ENCODE measurements at places on chromosomes 16 and 17.

GRCh38 chr16:74321356-74321755 lies 24.7 kb downstream of the PSMD7 start:
- DNase-seq = no peak

DNA sequence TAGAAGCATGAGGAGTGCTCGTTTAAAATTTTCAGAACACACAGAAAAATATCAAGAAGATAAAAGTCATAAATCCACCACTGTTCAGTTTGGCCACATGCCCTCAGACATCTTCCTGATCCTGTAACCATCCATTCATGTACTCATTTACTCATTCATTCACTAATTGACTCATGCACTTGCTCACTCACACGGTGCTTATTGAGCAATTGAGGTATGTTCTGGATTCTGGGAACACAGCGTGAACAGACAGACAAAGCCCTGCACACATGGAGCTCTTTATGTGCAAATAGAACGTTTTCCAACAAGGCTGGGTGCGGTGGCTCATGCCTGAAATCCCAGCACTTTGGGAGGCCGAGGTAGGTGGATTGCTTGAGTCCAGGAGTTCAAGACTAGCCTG lies 10.2 kb upstream of the NATD1 start:
- DNase-seq = no peak

DNA sequence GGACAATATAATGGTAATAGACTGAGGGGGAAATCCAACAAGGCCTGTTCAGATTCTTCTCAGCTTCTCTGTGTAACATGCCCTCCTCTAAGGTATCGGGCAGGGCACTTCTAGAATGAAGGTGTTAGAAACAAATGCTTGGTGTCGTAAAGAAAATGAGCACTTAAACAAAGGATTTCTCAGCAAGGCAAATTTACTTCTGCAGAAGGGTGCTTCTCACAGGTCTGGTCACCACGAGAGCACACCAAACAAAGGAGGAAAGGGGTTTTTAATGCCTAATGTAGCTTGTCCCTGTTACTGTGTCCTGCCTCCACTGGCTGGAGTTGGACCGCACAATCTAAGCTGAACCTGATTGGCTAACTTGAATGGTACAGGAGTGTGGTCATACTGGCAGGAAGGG lies 642.6 kb upstream of the CDH8 start:
- DNase-seq = no peak

DNA sequence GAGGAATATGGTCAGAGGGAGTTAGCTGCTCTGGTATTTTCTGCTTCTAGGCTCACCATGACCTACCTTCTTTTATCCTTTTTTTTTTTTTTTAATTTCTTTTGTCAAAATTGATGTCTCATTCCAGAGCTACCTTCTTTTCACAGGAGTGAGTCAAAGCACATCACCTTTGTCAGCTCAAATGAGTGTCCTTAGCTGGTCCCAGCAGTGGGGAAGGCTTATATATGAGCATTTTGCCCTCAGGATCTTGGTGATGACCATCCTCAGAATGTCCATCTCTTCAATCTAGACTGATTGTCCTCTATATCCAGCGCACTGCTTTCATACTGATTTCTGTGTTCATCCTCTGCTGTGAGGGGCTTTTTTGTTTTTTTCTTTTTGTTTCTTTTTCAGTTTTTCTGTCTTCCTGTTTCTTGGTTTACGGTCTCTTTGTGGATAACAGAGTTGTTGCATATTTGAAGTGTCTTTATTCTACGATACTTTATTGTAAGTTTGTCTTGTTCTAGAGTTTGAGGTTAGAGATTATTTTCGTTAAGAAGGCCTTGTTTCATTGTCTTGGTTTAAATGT lies 24.9 kb downstream of the CBFB start:
- no peak for DNase-seq

- no peak for DNase-seq
Observed at GRCh38 chr16:78438219-78438618, 338.8 kb downstream of the WWOX start.

DNA sequence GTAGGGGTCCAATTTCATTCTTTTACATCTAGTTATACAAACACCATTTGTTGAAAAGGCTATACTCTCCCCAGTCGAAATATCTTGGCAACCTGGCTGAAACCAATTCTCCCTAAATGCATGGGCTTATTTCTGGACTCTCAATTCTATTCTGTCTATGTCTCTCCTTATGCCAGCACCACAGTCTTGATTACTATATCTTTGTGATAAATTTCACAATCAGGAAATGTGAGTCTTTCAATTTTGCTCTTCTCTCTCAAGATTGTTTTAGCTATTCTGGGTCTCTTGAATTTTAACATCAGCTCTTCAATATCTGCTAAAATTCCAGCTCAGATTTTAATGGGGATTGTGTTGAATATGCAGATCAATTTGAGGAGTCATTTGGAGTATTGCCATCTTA lies 5.9 kb upstream of the TRIM25 start:
- no peak for DNase-seq

DNA sequence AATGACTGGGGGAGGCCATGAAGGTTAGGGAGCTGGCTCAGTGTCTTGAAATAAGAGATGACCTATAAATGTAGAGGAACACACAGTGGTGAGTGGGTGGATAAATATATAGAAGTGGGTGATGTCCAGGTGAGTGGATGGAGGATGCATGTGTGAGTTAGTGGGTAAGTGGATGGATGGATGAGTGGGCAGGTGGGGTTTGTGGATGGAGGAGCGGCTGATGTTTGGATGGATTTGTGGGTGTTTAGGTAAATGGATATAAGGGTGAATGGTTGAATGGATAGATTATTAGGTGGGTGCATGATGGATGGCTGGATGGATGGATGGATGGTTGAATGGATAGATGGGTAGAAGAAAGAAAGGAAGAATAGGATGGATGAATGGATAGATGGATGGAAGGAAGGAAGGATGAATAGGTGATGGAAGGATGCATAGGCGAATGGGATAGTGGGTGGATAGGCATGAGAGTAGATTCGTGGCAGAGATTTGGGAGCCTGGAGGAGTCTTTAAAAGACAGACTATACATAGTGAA lies 19.1 kb upstream of the TAC4 start:
- no peak for DNase-seq

DNA sequence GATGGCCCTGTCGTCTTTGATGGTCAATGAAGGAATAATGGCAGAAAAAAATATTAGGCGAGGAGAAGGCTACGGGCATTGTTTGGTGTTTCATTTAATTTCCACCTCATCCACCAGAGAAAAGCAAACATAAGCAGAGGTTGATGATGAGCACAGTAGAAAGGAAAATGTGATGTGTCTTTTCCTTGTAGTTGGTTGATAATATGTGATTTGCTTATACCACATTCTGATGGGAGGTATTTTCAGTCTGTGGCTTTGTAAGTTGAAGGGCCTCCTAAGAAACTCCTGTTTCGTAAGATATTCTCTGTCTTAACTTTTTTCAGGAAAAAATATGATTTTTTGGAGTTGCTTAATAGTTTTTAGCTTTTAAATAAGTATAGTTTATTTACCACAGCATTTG lies 215.7 kb downstream of the PRKCA start:
- no peak for DNase-seq

GRCh38 chr17:5237541-5238016 lies 2.9 kb upstream of the SCIMP start:
- no peak for DNase-seq

GRCh38 chr17:79137015-79137788 lies 62.6 kb downstream of the ENGASE start:
- DNase-seq = no peak

DNA sequence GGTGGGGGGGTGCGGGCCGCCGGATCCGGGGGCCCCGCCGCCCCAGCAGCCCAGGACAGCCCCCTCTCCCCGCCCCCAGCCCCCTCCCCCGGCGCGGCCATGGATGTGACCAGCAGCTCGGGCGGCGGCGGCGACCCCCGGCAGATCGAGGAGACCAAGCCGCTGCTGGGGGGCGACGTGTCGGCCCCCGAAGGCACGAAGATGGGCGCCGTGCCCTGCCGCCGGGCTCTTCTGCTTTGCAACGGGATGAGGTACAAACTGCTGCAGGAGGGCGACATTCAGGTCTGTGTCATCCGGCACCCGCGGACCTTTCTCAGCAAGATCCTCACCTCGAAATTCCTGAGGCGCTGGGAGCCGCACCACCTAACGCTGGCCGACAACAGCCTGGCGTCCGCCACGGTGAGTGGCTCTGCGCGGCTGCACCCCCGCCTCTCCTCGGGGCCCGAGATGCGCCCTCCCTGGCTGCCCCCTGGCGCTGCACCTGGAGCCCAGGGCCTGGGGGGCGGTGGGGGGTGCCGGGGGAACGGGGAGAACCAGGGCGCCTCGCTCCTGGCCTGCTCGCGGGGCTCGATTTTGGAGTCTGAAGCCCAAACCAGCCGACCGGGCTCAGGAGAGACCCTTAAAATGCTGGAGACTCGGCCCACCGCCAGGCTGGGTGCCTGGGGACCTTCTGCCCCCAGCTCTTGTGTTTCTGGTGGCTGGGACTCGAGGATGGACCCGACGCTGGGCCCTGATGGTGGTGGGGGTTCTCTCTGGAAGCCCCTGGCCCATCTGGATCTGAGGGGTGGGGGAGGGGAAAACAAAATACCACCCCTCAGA lies 744 bp downstream of the CMIP start:
- peak; percentile 19 for DNase-seq

- DNase-seq = no peak
Observed at GRCh38 chr16:1763521-1764511, 7.5 kb downstream of the NME3 start.

GRCh38 chr16:1367486-1368174 lies 15.9 kb downstream of the GNPTG start:
- DNase-seq = no peak

DNA sequence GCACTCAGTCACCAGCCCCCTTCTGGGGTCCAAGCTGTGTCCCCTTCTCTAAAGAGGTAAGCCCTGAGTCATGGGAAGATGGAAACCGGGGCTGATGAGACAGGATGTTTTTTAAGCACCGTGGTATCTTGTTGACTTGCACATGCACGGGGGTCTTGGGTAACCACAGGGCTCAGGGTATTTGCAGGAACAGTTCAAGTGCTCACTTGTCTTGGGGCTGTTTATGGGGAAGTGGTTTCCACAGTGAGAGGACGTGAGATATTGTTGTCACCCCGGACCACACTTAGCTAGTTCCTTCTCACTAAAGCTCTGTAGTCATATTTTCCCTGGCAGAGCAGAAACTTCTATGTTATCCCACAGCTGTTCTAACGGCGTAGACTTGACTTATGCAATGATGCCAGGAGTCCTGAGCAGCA lies 7.7 kb downstream of the CCL3L1 start:
- DNase-seq = no peak

DNA sequence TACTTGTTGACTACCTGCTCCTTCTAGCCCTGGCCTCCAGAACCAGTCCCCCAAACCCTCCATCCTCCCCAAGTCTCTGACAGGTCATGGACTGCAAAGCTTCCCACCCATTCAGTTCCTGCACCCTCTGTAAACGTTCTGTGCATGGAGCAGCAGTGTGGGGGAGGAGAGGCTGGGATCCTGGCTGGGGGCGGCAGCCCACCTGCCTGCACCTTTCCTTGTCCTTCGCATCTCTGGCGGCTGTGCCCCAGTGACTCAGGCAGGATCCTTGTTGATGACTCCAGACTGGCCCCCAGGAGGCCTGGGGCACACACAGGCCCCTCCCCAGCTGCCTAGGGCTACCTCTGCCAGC lies 1.6 kb upstream of the PKMYT1 start:
- DNase-seq = no peak

GRCh38 chr17:40509626-40510327 lies 8.4 kb upstream of the TNS4 start:
- no peak for DNase-seq

DNA sequence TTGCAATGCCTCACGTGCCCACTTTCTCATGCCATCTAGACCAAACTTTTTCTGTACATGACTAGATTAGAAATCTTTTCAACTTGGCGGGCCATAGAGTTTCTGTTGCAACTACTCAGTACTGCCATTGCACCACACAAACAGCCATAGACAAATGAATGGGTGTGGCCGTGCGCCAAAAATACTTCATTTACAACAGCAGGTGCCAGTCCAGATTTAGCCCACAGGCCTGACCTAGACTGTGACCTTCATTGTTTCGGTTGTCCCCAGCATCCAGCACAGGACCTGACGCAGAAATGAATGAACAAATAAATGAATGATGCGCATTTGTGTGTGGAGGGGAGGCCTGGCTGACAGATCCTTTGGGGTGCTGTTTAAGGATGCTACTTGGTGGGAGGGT lies 14.3 kb upstream of the PDK2 start:
- DNase-seq = no peak

DNA sequence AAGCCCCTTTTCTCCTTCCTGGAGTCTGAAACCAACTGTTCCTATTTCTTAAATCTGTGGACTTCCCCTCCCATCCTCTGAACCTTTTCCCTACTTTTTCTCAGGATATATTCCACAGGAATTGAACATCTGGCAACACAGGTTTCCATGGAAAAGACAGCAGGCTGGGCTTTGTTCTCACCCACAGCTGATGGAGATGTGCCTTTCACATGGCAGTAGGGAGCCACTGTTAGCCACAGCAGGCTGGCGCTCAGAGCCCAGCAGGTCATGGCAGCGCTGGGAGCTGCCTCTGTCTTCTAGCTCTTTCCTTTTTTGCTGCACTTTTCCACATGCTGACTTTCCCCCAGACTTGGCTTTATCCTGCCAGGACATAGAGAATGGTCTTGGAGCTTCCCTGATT lies 116.4 kb upstream of the NLRP1 start:
- no peak for DNase-seq

GRCh38 chr17:20982589-20983358 lies 60.0 kb downstream of the USP22 start:
- no peak for DNase-seq

DNA sequence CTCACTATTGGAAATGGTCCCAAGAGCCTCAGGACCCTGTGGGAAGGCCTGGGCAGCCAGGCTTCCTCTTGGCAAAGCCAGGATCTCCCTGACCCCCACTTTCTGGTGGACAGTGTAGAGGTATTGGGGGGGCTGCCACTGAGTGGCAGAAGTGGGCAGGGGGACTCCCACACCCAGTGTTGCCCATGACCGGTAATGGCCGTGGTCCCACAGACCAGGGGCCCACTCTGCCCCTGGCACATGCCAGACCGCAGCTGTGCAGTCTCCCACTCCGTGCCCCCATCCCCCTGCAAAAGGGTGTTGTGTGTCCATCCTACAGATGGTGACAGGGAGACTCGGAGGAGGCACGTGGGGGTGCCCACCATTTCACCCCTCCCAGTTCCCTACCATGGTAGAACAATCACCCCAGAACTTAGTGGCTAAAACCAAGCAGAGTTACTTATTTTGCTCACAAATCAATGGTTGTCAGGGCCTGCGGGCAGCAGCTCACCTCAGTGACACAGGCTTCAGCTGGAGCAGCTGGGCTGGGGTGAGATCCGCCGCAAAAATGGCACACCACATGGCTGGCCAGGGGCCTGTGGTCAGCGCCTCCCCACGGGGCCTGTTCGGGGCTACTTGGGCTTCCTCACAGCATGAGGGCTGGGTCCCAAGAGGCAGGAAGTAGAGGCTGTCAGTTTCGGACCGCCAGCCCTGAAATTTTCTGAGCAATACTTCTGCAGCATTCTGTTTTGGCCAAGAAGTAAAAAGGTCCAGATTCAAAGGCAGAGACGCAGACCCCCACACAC lies 59.0 kb upstream of the ZNF469 start:
- no peak for DNase-seq

Measured in T follicular helper cell (primary cell).